ENCODE measurements at places on chromosomes 13 and 19.

GRCh38 chr19:41927497-41928192 lies 604 bp downstream of the ERFL start:
- no peaks in the 10 kb centered on the region for H3K36me3 ChIP-seq
- no peak for DNase-seq
- peaks cover 67% of the 10 kb centered on the region for H3K27me3 ChIP-seq
- H3K4me3 ChIP-seq = no peak overlapping the region
- H3K4me1 ChIP-seq = no peaks in the 10 kb centered on the region
- H3K27ac ChIP-seq = no peak overlapping the region

DNA sequence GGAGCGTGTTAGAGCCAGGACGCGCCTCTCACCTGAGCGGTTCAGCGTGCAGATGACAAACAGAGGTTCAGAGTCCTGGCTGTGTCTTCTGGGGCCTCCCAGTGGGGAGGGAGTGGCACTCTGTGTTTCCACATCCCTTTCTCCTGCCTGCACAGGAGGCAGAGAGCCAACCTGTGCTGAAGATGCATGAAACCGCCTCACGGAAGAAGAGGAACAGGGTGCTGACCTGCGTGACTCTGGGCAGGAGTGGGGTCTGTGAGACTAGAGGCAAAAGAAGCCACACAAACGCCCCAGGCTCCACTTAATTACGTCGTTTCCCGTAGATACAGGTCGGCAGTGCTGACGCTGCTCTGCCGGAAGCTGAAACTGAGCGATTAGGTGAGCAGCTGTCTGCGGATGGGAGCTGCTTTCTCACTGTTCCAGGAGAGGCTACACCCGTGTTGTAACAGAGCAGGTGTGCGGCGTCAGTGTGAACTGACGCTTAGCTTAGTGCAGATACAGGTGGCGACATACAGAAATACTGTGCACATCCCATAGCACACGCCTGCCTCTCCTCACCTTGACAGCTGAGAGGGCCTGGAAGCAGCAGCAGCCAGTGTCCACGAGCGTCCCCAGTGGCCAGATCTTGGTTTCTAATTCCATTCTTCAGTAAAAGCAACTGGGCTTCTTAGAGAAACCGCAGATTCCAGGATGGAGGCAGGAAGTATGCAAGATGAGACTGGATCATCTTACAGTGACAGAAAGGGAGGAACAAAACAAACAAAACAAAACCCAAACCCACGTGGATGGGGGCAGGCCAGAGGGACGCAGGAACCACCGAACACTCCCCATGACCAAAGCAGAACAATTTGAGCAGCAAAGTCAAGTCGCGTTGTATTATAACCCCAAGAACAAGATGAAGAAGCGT lies 37.7 kb upstream of the MCF2L start:
- no peak overlapping the region for H3K27ac ChIP-seq
- H3K27me3 ChIP-seq = peaks cover 27% of the 10 kb centered on the region
- no peaks in the 10 kb centered on the region for H3K36me3 ChIP-seq
- DNase-seq = peak; percentile 10
- H3K4me1 ChIP-seq = peaks cover 7% of the 10 kb centered on the region
- no peak overlapping the region for H3K4me3 ChIP-seq

- H3K36me3 ChIP-seq = no peaks in the 10 kb centered on the region
- H3K4me3 ChIP-seq = no peak overlapping the region
- DNase-seq = no peak
- H3K27ac ChIP-seq = no peak overlapping the region
- peaks cover 44% of the 10 kb centered on the region for H3K27me3 ChIP-seq
- H3K4me1 ChIP-seq = peaks cover 9% of the 10 kb centered on the region
Observed at GRCh38 chr13:45852494-45852893, 941 bp upstream of the SIAH3 start.

- H3K4me1 ChIP-seq = no peaks in the 10 kb centered on the region
- no peaks in the 10 kb centered on the region for H3K36me3 ChIP-seq
- peak; percentile 19 for DNase-seq
- no peak overlapping the region for H3K27ac ChIP-seq
Observed at GRCh38 chr13:91817250-91817649, 418.8 kb downstream of the GPC5 start.

DNA sequence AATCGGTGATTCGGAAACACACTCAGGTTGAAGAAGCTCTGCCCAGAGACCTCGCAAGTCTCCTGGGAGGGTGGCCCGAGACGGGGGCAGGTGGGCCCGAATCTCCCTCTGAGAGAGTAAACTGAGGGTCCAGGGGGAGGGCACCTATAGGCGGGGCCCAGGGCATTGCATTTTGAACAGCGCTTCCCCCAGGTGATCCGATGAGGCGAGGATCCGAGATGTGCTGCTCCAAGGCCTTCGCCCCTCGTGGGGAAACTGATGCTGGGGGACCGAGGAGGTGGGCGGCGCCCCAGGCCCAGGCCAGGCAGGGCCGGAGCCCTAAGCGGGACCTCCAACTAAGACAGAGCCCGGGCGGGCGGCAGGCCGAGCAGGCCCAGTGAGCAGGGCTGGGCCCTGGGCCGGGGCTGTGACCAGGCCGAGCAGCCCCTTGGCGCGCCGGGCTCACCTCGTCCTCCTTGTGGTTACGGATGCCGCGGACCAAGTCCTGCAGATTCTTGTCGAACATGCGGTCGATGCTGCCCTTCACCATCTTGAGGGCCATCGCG lies 500 bp downstream of the AP3D1 start:
- H3K36me3 ChIP-seq = peaks cover 4% of the 10 kb centered on the region
- H3K4me1 ChIP-seq = peaks cover 8% of the 10 kb centered on the region
- no peaks in the 10 kb centered on the region for H3K27me3 ChIP-seq
- peak overlapping the region; percentile 75 for H3K27ac ChIP-seq
- peak overlapping the region; percentile 96 for H3K4me3 ChIP-seq

GRCh38 chr13:33917190-33917589 lies 99.2 kb downstream of the RFC3 start:
- H3K4me3 ChIP-seq = no peak overlapping the region
- H3K27ac ChIP-seq = no peak overlapping the region
- no peaks in the 10 kb centered on the region for H3K27me3 ChIP-seq
- H3K4me1 ChIP-seq = peaks cover 7% of the 10 kb centered on the region

DNA sequence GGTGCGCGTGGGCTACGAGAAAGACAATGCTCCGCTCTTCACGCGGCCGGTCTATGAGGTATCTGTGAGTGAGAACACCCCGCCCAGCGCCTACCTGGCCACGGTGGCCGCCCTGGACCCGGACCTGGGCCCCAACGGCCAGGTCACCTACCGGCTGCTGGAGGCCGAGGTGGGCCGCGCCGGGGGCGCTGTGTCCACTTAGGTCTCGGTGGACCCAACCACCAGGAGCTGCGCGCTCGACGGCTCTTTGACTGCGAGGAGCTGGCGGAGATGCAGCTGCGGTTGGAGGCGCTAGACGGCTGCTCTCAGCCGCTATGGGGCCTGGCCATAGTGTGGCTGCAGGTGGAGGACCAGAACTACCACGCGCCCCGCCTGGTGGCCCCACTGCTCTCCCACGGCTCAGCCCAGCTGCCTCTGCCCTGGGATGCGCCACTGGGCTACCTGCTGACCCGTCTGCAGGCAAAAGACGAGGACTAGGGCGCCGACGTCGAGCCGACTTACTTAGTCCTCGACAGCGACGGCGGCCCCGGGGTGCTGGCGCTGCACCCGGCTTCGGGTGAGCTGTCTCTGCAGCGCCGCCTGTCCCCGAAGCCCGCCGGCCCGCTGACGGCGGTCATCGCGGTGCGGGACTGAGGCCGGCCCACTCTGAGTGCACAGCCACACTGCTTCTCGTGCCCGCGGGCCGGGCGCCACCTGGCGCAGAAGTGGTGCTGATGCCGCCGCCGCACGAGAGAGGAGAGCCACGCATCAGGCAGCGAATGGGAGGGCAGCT lies 173.0 kb downstream of the OLFM4 start:
- H3K27ac ChIP-seq = no peak overlapping the region
- no peaks in the 10 kb centered on the region for H3K27me3 ChIP-seq
- H3K36me3 ChIP-seq = no peaks in the 10 kb centered on the region
- DNase-seq = no peak
- no peak overlapping the region for H3K4me3 ChIP-seq

DNA sequence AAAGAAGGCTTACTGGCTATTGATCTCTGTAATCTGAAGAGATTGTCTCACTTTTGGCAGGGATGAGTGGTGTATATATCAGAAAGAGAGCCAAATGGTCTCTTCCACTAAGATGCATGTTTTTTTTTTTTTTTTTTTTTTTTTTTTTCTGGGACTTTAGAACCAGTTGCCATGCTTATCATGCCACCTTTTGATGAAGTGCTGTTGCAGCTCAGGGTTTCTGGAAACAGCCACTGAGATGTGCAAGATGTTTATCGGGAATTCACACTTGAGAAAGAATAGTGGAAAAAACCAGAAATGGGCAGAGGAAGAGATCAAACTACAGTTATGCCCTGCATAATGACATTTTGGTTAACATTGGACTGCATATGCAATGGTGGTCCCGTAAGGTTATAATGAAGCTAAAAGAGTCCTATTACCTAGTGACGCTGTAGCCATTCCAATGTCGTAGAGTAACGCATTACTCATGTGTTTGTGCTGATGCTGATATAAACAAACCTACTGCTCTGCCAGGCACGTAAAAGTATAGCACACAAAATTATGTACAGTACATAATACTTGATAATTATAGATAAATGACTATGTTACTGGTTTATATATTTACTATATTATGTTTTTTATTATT lies 121.0 kb downstream of the KLF5 start:
- no peaks in the 10 kb centered on the region for H3K27me3 ChIP-seq
- H3K4me3 ChIP-seq = no peak overlapping the region
- no peak overlapping the region for H3K27ac ChIP-seq
- no peak for DNase-seq
- H3K36me3 ChIP-seq = no peaks in the 10 kb centered on the region

DNA sequence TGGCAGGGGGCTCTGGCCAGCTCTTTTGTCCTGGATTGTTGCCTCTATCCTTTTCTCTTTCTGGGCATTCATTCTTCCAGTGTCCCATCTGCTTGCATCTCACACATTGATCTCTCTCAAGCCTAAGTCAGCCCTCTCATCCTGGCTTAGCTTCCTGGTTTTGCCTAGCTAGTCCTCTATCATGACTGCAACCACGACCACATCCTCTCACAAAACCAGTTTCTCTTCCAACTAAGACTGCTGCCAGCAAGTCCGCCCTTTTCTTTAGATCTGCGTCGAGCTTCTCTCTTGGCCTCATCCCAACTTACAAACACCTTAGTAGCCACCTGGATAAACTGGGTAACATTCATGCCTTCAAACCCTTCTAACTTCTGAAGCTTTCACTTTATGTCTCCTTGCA lies 212.2 kb upstream of the HTR2A start:
- no peak overlapping the region for H3K27ac ChIP-seq
- H3K27me3 ChIP-seq = no peaks in the 10 kb centered on the region
- H3K36me3 ChIP-seq = no peaks in the 10 kb centered on the region
- no peak for DNase-seq
- H3K4me1 ChIP-seq = no peaks in the 10 kb centered on the region
- no peak overlapping the region for H3K4me3 ChIP-seq

DNA sequence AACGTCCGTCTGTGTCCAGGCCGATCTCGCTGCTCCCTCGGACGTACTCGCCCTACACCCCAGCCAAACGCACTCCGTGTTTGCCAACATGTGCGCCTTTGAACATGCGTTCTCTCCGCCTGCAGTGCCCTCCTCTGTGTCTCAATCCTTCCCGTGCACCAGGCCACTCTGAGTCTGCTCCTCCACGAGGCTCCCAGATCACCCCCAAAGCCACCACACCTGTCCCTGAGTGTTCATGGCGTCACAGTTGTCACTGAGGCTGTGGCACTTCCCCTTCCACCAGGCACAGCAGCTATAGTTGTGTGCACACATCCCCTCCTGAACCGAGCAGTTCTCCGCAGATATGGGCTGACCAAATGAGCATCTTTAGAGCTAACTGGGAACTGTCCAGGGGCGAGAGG lies 35.6 kb downstream of the RASA3 start:
- H3K4me3 ChIP-seq = no peak overlapping the region
- H3K27ac ChIP-seq = no peak overlapping the region
- DNase-seq = no peak
- H3K27me3 ChIP-seq = no peaks in the 10 kb centered on the region

GRCh38 chr13:72808917-72809500 lies 27.1 kb downstream of the PIBF1 start:
- no peak overlapping the region for H3K27ac ChIP-seq
- H3K4me1 ChIP-seq = no peaks in the 10 kb centered on the region
- peak; percentile 25 for DNase-seq
- no peaks in the 10 kb centered on the region for H3K36me3 ChIP-seq

- no peak overlapping the region for H3K4me3 ChIP-seq
- H3K4me1 ChIP-seq = peaks cover 32% of the 10 kb centered on the region
- H3K27me3 ChIP-seq = no peaks in the 10 kb centered on the region
- DNase-seq = no peak
Observed at GRCh38 chr19:16342002-16342715, 17.5 kb downstream of the KLF2 start.

DNA sequence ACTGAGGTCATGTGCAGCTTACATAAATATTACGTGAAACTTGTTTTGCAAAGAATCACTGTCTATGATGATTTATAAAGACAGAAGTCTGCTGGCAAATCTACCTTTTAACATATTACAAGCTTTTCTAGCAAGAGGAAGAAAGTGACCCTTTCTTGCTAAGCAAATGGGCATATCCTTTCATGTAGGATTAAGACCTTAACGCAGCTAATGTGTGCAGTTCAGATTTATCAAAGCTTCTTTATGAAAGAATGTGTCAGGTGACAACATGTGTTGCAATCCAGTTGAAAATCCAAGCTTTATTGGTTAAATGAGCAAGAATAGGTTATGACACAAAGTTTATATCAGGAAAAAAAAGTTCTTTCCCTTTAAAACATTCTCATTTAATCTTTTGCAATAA lies 115.6 kb upstream of the NBEA start:
- DNase-seq = no peak
- H3K4me1 ChIP-seq = no peaks in the 10 kb centered on the region
- no peaks in the 10 kb centered on the region for H3K36me3 ChIP-seq
- no peaks in the 10 kb centered on the region for H3K27me3 ChIP-seq

DNA sequence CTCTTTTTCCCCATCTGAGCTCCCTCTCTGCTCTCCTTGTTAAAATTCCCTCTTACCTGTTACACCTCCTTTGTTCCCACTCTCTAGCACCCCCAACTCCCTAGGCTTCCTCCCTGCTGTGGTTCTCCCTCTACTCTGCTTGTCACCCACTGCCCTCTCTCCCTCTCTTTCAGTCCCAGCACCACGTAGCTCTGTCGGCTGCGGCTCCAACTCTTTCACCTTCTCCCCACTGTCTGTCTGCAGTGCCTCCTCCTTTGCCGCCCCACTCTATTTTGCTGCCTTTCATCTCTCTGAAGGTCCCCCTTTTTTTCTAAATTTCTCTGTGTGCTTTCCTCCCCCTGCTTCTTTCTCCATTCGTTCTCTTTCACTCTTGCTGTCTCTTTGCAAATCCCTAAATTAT lies 1.1 kb downstream of the ZNF836 start:
- H3K4me3 ChIP-seq = peak overlapping the region; percentile 95
- H3K27me3 ChIP-seq = no peaks in the 10 kb centered on the region
- H3K4me1 ChIP-seq = peaks cover 4% of the 10 kb centered on the region
- no peak overlapping the region for H3K27ac ChIP-seq
- no peak for DNase-seq
